ENCODE measurements at places on chromosomes 2 and 18.

DNA sequence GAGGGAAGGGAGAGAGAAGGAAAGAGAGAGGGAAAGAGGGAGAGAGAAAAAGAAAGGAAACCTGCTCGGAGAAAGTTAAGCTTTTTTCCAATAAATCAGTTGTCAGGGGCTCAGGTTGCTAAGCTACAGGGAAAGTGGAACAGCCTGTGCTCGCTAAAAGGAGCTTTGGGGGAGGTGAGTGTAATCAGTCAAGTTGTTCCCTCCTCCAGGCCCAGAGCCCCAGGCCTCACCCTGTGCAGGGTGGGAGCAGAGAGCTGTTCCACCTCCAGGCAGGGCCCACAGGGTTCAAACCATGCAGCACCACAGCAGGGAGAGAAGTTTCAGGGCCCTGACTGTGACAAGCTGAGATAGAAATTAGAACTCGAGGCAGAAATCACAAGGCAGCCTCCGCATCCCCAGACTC is 56.4 kb upstream of the PPP1CB start:
- no peak for DNase-seq

DNA sequence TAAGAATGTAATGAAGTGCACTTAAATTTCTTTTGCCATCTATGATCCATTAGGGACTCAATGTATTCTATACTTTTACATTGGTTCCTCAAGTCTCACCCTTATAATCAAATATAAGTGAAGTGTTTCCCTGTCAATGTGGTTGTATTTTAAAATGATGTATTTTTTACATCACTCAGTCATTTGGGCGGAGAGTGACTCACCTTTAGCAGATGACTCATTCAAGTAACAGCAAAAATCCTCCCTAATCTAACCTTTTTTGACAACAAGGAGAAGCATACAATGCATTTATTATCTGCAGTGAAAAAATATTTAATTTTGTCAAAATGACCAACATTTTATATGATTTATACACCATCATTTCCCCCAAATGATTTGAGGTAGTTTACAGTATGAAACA is 94.4 kb downstream of the FANCL start:
- peak; percentile 57 for DNase-seq

DNA sequence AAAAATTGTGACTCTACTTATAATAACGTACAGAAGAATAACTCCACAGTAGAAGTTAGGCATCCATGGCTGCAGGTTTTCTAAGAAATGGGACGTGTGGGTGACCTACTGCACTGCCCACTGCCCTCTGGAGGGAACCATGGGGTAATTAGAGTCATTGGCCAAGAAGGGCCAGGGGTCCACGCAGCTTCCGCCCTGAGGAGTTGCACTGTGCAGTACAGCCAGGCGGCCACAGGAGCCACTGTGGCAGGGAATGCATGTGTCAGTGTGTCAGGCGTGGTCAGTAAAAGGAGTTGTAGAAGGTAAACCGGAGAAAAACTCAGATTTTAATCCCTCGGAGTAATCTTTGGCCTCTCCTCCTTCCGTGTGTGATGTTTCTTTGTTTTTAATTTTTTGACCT is 24.8 kb downstream of the NCK2 start:
- no peak for DNase-seq

DNA sequence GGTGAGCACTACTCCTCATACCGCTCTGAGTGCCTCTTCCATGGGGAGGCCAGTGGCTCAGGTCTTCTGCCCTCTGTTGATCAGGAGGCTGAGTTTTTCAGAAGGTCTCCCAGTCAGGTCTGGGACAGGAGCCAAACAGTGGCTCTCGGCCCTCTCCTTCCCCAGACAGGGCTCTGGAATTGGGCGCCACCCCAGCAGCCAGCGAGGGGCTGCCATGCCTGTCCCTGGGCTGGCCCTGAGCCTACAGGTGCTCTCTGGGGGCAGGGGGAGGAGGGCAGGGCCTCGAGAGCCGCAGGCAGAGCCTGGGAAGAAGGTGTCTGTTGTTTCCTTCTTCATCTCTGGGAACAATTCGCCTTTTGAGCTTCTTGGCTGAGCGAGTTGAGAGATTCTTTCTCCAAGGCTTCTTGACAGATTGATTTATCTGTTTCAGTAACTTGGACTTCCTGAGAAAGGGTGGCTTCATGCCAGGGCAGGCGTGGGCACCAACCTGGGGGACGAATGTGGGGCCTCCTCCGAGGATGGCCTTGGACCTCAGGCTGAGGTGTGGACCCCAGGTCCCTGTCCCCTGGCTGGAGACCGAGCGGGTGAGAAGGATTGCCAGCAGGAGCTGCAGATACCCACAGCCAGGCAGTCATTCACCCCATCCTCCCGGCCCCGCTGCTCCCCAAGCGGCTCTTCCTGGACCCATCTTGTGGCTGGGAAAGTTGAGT is 64.7 kb upstream of the GLI2 start:
- DNase-seq, result no peak

- DNase-seq, result no peak
These were observed 1011.7 kb upstream of the GYPC start for GRCh38 chr2:125644257-125644656.

DNA sequence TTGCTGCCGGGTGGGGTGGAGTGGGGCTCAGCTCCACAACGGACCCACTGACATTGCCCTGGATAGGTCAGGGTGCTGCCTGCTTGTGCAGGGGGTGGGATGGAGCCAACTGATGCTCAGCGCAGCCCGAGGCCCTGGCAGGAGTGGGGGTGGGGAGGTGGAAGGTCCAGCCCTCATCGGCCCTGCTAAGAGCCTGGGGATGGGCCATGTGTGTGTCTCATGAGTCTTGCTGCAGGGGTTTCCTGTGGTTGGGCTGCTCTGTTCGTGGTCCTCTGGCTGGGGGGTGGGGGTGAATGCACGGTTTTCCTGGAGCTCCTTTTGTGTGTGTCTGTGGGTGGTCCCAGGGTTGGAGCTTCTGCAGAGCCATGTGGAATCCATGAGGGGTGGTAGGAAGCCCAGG is 39.4 kb upstream of the GALR1 start:
- peak; percentile 25 for DNase-seq

DNA sequence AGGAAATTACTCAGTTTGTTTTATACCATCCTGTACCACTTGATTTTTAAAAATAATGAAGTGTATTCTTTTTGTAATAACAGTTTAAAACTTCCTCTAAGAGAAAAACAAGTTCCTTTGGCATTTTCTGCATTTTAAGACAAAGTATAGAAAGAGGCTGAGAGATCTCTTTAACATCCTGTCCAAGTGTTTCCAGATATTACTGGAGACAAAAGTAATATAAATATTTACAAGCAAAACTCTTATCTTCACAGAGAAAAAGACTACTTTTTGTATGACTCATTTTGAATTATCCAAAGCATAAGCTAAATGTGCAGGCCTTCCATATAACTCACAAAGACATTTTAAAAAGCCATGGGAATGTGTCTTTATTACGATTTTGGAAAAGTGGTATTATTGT is 221.1 kb downstream of the RDH14 start:
- peak; percentile 17 for DNase-seq

DNA sequence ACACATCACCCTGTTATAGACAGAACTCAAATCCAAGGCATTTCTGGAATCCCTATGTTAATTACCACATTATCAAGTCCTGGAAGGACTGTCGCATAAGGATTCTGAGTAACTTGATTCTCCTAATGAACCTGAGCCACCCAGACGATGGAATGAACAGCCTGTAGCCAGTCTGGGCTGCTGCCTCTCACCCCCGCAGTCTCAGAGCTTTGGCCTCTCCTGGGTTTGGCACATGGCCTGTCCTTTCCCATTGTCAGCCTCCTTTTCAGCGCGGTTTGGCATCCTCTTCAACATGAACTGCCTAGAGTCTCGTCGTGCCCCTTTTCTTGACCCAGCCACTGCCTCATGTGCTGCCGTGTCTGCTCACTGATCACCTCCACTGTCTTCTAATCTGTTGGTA is 147.6 kb downstream of the SLC8A1 start:
- DNase-seq, result peak; percentile 67

DNA sequence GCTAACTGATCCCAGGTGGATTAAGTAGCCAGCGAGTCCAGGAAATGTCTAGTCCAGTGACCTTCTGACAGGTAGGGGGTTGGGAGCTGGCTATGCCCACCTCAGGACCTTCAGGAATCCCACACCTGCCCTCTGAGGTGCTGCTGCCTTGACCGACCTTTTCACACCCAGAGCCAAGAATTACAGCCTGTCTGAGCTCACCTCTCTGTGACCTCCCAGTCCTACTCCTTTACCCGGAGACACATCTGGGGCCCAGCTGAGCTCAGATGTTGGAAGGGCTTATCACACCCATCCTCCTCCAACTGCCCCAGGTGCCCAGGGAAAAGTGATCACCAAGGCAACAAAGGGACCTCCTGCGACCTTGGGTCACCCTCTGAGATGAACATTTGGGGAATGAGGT is 413.3 kb upstream of the TNP1 start:
- no peak for DNase-seq

GRCh38 chr2:20603791-20604190 is 47.1 kb downstream of the HS1BP3 start:
- no peak for DNase-seq

DNA sequence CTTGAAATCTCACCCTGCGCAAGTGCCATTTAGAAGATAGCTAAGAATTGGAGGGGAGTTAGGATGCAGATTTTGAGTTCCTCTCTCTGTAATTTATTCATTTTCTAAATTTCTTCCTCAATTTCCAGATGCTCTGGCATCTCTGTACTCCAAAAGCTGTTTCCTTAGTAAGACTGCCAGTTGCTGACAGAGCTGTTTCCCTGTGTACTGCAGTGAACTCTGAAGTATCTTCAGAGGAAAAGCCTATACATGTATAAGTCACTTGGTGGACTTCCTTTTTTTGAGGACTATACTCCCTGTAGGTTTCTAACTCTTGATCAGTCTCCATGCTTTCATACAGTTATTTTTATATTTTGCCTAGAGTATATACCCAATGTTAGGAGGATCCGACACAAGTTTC is 1.5 kb upstream of the RESP18 start:
- DNase-seq, result no peak

DNA sequence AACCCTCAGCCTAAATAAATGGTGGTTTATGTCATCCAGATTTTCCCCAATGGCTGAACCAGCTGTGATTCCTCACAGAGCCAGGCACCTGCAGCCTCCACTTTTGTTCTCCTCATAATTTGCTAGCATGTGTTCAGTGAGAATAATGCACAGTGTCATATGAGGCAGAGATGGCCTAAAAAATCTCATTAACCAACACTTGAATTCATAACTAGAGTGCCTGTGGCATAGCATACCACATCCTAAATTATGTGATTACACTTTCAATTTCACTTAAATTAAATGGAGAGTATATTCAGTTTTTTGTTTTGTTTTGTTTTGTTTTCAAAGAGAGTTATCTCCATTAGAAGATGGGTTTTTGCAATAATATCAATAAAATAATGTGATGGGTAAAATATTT is 488.0 kb downstream of the CBLN2 start:
- no peak for DNase-seq

- peak; percentile 78 for DNase-seq
These were observed 1007.7 kb upstream of the CDH2 start for GRCh38 chr18:29184654-29185053.
